ENCODE measurements at places on chromosomes 4 and X. TPM values are rescaled to one million over a fixed set of nuclear protein-coding genes. Genes with fewer than 3 reads are reported as not detected.

GRCh38 chr4:1826531-1827350 lies 29.2 kb downstream of the LETM1 start:
- no peak for ATAC-seq
- no peak overlapping the region for H3K4me3 ChIP-seq
- peaks cover 75% of the 10 kb centered on the region for H3K36me3 ChIP-seq
- H3K27ac ChIP-seq = no peak overlapping the region
- H3K4me1 ChIP-seq = no peaks in the 10 kb centered on the region
- H3K27me3 ChIP-seq = no peaks in the 10 kb centered on the region

- H3K4me1 ChIP-seq = peaks cover 12% of the 10 kb centered on the region
- H3K4me3 ChIP-seq = peak overlapping the region; percentile 74
- H3K27ac ChIP-seq = peak overlapping the region; percentile 98
- H3K27me3 ChIP-seq = no peaks in the 10 kb centered on the region
- H3K36me3 ChIP-seq = no peaks in the 10 kb centered on the region
These were observed 373 bp upstream of the INTS6L start for GRCh38 chrX:135520022-135520552.

- H3K27ac ChIP-seq = no peak overlapping the region
- H3K27me3 ChIP-seq = no peaks in the 10 kb centered on the region
- no peaks in the 10 kb centered on the region for H3K4me1 ChIP-seq
These were observed 428.2 kb downstream of the ADAM29 start for GRCh38 chr4:175346376-175346775.

DNA sequence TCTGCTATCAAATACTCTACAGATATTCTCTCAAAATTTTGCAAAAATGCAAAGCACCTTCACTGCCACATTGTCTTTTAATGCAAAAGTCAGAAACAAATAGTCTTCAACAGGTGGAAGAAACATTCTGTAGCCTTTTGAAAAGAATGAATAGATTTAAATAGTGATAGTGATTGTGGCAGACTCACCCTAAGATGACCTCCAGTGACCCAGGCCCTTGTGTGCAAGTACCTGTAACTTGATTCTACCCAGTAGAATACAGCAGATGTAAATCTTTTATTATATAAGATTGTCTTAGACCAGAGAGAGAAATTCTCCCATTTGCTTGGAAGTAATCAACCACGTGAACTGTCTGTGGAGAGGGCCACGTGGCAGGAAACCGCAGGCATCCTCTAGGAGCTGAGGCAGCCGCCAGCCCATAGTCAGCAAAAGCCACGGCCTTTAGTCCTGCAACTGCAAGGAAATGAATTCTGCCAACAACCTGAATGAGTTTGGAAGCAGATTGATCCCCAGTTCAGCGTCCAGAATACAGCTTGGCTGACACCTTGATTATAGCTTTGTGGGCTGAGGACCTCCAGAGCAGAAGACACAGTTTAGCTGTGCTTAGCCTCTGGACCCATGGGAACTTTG lies 272.5 kb downstream of the ARHGAP10 start:
- no peak for ATAC-seq
- H3K27ac ChIP-seq = no peak overlapping the region
- no peak overlapping the region for H3K4me3 ChIP-seq
- H3K27me3 ChIP-seq = no peaks in the 10 kb centered on the region

GRCh38 chr4:96652821-96653220 lies 812.9 kb downstream of the PDHA2 start:
- H3K27ac ChIP-seq = no peak overlapping the region
- ATAC-seq = no peak
- H3K4me1 ChIP-seq = no peaks in the 10 kb centered on the region
- H3K27me3 ChIP-seq = no peaks in the 10 kb centered on the region
- H3K36me3 ChIP-seq = no peaks in the 10 kb centered on the region

GRCh38 chrX:54447461-54447860 lies 7.3 kb downstream of the TSR2 start:
- H3K4me1 ChIP-seq = peaks cover 1% of the 10 kb centered on the region
- H3K27ac ChIP-seq = no peak overlapping the region
- H3K4me3 ChIP-seq = no peak overlapping the region
- no peak for ATAC-seq

DNA sequence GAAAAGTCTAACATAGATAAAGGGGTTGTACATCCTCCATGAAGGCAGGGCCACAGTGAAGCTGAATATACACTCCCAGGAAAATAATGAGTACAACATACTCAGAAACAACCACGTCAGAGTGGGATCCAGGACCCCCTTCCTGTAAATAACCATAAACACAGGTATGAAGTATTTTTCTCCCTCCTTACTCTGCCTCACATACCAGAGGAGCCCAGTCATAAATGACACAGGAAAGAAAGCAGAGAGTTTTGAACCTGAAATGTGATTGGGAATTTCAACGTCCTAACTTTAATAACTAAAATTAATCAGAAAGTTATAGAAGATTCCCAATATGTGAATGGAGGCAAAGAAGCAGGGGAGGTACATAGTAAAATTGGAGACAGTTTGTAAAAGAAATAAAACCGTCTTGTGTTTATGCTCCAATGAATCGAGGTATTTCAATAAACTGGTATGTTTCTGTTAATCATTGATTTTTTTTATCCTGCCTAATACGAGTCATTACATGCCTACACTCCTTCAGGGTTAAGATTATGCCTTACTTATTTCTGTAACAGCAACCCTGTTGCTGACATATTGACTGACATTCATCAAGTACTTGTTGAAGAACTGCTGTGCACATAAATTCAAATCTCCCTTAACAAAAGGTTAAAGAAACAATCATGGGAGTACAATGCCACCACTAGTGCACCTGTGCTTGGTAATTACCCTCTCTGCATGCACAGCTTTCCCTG lies 431.3 kb downstream of the KCNIP4 start:
- no peak overlapping the region for H3K27ac ChIP-seq
- no peak overlapping the region for H3K4me3 ChIP-seq
- ATAC-seq = no peak
- no peaks in the 10 kb centered on the region for H3K36me3 ChIP-seq
- H3K4me1 ChIP-seq = no peaks in the 10 kb centered on the region

GRCh38 chr4:168183717-168184571 lies 91.6 kb downstream of the ANXA10 start:
- no peaks in the 10 kb centered on the region for H3K27me3 ChIP-seq
- no peaks in the 10 kb centered on the region for H3K4me1 ChIP-seq
- no peak for ATAC-seq

DNA sequence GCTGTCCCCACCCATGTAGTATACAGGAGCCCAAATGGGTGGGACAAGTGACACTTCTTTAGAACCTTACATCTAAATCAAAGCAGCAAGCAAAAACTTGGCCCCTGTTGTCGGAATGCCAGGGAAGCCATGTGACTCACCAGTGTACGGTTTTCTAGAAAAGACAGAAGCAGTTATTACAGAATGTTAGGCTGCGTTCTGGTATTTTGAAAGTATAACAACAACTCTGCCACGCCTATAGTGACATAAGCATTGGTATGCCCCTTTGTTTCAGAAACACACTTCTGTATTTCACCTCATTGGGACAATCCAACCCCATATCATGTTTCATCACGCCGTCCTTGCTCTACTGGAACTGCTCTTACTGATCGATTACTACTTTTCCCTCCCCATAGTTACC lies 14.8 kb downstream of the PDHA1 start:
- no peaks in the 10 kb centered on the region for H3K27me3 ChIP-seq
- H3K27ac ChIP-seq = no peak overlapping the region
- no peak for ATAC-seq

DNA sequence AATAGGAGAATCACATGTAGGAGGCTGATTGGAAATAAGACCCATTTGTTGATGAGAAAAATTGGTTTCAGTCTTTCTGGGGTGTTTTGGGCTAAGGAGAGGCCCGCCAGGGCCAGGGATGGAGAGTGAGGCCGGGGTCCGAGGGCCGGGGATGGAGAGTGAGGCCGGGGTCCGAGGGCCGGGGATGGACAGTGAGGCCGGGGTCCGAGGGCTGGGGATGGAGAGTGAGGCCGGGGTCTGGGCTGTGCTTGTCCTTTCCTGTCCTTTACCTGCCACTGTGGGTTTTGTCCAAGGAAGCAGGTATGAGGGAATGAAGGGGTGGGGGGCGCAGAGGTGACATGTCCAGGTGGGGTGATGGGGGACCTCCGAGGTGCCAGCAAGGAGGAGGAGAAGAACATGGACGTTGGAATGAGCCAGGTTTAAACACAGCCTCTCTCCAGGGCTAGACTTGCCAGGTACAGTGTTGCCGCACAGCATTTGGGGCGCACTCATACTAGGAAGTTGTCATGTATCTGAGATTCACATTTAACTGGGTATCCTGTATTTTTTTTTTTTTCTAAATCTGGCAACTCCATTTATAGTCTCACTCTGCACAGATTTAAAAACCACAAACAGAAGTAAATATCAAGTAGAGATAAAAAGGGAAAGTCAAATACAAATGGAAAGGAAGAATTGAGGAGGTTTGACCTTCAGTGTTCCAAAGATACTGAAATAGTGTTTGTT lies 8.8 kb downstream of the RGS12 start:
- H3K4me3 ChIP-seq = no peak overlapping the region
- peaks cover 22% of the 10 kb centered on the region for H3K4me1 ChIP-seq
- no peaks in the 10 kb centered on the region for H3K36me3 ChIP-seq
- H3K27ac ChIP-seq = no peak overlapping the region
- no peaks in the 10 kb centered on the region for H3K27me3 ChIP-seq
- no peak for ATAC-seq

GRCh38 chr4:6889101-6889735 lies 20.4 kb upstream of the TBC1D14 start:
- no peaks in the 10 kb centered on the region for H3K27me3 ChIP-seq
- no peak for ATAC-seq
- peak overlapping the region; percentile 34 for H3K27ac ChIP-seq
- no peaks in the 10 kb centered on the region for H3K4me1 ChIP-seq
- no peak overlapping the region for H3K4me3 ChIP-seq

DNA sequence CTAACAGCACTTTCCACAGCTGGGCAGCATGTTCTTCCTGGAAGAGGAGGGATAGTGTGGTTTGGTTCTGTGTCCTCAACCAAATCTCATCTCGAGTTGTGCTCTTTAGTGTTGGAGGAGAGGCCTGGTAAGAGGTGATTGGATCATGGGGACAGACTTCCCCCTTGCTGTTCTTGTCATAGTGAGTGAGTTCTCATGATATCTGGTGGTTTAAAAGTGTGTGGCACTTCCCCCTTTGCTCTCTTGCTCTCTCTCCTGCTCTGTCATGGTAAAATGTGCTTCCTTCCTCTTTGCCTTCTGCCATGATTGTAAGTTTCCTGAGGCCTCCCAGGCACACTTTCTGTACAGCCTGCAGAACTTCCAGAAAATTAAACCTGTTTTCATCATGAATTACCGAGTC lies 133.7 kb upstream of the NDP start:
- no peaks in the 10 kb centered on the region for H3K36me3 ChIP-seq
- no peak for ATAC-seq
- no peak overlapping the region for H3K27ac ChIP-seq
- no peaks in the 10 kb centered on the region for H3K4me1 ChIP-seq

Gene HMX1
- not detected for total RNA-seq

Gene USP51
- total RNA-seq = 1.4 TPM

Gene GRIA3
- 0.66 TPM for total RNA-seq

Gene CT55
- total RNA-seq = not detected

Gene PFKFB1
- total RNA-seq = not detected

Gene ITM2A
- 47.2 TPM for total RNA-seq

Gene NAT8L
- total RNA-seq = not detected

Gene ZIC3
- total RNA-seq = not detected
